ENCODE measurements at places on chromosomes 11 and 22.

GRCh38 chr11:43917851-43918250 is 24.6 kb upstream of the C11orf96 start:
- no peak for DNase-seq
- no peak overlapping the region for H3K4me3 ChIP-seq
- H3K4me1 ChIP-seq: peaks cover 61% of the 10 kb centered on the region
- H3K27ac ChIP-seq: peak overlapping the region; percentile 94

DNA sequence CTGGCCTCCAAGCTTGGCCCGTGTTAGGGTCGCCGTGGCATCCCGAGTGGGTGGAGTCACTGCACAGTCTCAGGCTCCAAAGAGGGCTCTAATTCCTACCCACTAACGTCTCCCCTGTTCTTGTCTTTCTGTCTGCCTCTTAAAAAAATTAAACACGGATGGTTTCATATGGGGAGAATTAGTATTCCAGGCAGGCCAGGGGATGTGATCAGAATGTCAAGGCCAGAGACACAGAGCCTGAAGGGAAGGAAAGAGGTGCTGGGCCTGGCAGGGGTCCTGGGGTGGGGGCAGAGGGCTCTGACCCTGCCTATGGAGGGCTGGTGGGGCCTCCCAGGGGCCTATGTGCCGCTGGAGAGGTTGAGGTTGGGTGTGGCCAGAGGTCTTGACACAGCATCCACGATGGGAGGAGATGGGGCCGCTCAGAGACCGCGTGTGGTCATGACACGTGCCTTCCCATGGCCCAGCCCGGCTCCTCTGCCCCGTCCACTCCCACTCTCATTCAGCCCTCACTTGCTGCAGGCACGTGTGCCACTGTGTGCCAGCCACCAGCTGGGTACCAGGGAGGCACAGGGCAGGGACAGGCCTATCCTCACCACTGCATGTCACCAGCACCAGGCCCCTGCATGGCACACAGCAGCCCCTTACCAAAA is 56.5 kb downstream of the FLRT1 start:
- no peaks in the 10 kb centered on the region for H3K36me3 ChIP-seq
- peaks cover 7% of the 10 kb centered on the region for H3K4me1 ChIP-seq
- no peak overlapping the region for H3K27ac ChIP-seq
- DNase-seq: no peak
- no peaks in the 10 kb centered on the region for H3K27me3 ChIP-seq

GRCh38 chr22:36873614-36874308 is 13.0 kb downstream of the NCF4 start:
- peak overlapping the region; percentile 86 for H3K27ac ChIP-seq
- H3K27me3 ChIP-seq: peaks cover 47% of the 10 kb centered on the region
- H3K4me3 ChIP-seq: no peak overlapping the region
- no peaks in the 10 kb centered on the region for H3K4me1 ChIP-seq
- H3K36me3 ChIP-seq: peaks cover 28% of the 10 kb centered on the region

DNA sequence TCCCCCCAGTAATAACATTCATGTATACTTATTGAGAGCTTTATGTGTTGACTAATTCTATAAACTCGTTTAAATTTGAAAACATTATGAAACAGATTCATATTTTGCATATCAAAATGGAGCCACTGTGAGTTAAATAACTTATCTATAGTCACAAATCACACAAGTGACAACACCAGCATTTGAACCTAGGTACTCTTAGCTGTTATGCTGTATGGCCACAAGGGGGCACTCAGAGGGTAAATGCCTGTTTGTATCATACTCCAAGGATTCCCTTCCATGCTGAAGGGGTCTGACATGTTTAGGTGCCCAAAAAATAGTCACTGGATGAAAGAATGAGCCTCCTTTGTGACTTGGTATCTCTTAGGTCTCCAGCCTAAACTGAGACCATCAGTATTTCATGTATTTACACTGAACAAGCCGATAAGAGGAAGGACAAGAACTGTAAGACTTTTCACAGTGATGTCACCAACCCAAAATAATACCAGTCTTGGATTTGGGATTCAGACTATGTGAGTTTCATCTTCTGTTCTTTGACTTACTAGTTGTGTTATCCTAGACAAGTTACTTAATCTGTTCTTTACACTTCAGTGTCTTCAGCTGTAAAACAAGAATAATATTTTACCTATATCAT is 12.2 kb upstream of the OR52D1 start:
- no peak overlapping the region for H3K4me3 ChIP-seq
- H3K36me3 ChIP-seq: no peaks in the 10 kb centered on the region
- H3K27me3 ChIP-seq: no peaks in the 10 kb centered on the region

- peaks cover 6% of the 10 kb centered on the region for H3K27me3 ChIP-seq
- no peak for DNase-seq
- H3K4me1 ChIP-seq: peaks cover 11% of the 10 kb centered on the region
- no peak overlapping the region for H3K4me3 ChIP-seq
- H3K36me3 ChIP-seq: no peaks in the 10 kb centered on the region
These were observed 283.8 kb downstream of the BRD1 start for GRCh38 chr22:49543876-49544275.

GRCh38 chr11:109435121-109435742 is 13.2 kb downstream of the C11orf87 start:
- no peaks in the 10 kb centered on the region for H3K27me3 ChIP-seq
- no peaks in the 10 kb centered on the region for H3K4me1 ChIP-seq
- no peaks in the 10 kb centered on the region for H3K36me3 ChIP-seq
- no peak overlapping the region for H3K4me3 ChIP-seq
- no peak for DNase-seq

GRCh38 chr11:64239662-64240434 is 1.0 kb upstream of the FKBP2 start:
- peak overlapping the region; percentile 99 for H3K27ac ChIP-seq
- peaks cover 89% of the 10 kb centered on the region for H3K4me1 ChIP-seq
- peak overlapping the region; percentile 87 for H3K4me3 ChIP-seq
- H3K27me3 ChIP-seq: no peaks in the 10 kb centered on the region
- no peak for DNase-seq
- H3K36me3 ChIP-seq: peaks cover 30% of the 10 kb centered on the region

GRCh38 chr11:33476945-33477606 is 219.9 kb downstream of the HIPK3 start:
- H3K36me3 ChIP-seq: no peaks in the 10 kb centered on the region
- no peak overlapping the region for H3K27ac ChIP-seq
- DNase-seq: no peak
- H3K4me3 ChIP-seq: no peak overlapping the region

- H3K36me3 ChIP-seq: no peaks in the 10 kb centered on the region
- no peak for DNase-seq
- peaks cover 18% of the 10 kb centered on the region for H3K27me3 ChIP-seq
- H3K4me3 ChIP-seq: no peak overlapping the region
- peaks cover 3% of the 10 kb centered on the region for H3K4me1 ChIP-seq
These were observed 25.0 kb downstream of the KRTAP5-5 start for GRCh38 chr11:1654388-1655167.
